Stimulated activated CD4-positive, alpha-beta T cell treated with anti-CD3 and anti-CD28 coated beads, Interleukin-4, amount 100 ng/mL, for 48 hours (primary cell): ENCODE measurements at places on chromosomes 3 and 15.

DNA sequence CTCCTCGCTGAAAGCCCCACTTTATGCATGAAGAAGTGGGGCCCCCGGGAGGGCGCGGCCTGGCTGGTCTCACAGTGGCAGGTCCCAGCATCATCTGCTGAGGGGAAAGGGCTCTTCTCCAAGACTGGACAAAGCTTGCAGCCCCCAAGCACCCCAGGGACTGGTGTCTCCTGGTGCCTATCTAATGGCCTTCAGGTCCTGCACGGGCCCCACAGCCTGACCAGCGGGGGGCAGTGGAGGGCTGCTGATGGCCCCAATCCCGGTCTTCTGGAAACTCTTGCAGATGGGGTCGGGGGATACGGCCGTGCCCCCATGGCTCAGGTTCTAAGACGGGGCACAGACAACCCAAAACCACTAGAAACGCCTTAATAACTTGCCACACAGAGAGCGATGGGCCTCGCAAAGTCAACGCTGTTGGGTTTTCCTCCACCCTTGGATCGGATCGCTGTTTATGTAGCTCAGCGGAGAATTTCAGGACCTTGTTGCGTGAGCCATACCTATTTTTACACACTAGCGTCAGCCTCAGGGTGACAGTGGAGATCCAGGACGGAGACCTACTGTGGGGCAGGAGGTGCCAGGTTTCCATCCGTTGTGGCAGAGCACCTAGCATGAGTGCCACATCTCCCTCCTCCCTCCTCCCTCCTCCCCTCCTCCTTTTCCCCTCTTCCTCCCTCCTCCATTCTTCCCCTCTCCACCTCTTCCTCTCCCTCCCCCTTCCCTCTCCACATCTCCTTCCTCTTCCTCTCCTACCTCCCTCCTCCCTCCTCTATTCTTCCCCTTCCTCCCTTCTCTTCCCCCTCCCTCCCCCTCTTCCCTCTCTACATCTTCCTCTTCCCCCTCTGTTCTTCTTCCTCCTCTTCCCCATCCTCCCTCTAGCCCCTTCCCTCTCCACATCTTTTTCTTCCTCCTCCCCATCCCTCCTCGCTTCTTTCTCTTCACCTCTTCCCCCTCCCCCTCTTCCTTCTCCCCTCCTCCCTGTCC is 79.3 kb upstream of the ALDH1L1 start:
- DNase-seq = peak; percentile 4

GRCh38 chr3:77620009-77620408 is 580.1 kb downstream of the ROBO2 start:
- no peak for DNase-seq

DNA sequence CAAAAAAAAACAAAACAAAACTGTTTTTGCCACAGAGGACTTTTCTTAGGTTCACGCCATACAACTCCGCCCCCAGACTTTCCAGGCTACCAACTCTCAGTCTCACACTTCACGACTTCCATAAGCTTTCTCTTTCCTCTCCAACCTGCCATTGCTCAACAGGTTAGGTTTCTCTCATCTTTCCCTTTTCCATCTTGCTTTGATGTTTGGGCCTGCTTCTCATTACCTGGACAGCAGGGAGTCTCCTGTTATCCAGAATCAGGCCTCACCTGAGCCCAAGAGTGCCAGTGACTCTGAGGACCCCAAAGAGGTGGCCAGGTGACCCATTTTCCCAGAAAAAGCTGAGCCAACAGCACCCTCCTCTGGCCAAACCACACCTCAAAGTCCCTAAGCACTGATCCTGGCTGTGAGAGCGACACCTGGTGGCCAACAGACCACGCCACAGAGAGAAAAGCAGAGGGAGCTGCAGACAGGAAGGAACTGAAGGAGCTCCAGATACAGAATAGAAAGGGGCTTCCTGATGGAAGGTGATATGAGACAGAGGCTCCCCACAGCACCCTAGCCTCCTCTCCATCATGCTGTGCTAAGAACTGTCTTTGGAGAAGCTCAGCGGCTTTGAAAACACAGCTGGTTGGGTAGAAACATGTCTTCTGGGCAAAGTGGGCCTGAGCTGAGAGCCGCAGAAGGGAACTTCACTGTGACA is 4.0 kb downstream of the CCDC51 start:
- DNase-seq = peak; percentile 82

- no peak for DNase-seq
These were observed 6.3 kb downstream of the AEN start for GRCh38 chr15:88627463-88627862.

DNA sequence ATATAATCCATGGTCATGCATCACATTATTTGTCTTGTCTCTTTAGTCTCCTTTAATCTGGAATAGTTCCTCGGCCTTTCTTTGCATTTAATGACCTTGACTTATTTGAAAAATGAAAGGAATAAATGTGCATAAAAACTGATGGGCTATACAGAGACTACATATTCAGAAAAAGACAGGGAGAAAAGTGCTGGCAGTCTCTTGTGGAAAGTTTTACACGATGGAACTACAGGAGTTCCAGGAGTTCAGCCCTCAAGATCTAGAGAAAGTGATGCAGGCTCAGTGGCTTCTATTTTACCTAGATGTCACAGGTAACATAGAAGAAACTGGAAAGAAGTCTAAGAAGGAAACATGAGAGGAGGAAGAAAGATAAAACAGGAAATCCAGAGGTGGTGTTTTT is 7.6 kb upstream of the ABTB1 start:
- DNase-seq = no peak

DNA sequence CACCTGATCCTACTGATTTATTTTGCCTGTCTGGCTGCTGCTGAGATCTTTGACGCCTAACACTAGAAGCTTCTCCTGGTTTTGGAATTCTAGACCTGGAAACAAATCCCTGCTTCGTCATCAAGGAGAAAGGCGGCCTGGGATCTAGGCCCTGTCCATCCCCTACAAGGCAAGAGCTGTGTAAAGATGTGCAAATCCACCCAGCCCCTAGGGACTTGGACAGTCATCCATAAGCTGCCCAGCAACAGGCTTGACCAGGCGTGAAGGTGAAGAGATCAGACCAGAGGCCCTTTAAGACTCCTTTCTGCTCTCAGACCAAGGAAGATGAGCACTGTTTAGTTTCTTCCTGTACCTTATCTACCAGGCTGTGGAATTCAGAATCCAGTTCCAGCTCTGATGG is 32.2 kb downstream of the SLC41A3 start:
- no peak for DNase-seq

DNA sequence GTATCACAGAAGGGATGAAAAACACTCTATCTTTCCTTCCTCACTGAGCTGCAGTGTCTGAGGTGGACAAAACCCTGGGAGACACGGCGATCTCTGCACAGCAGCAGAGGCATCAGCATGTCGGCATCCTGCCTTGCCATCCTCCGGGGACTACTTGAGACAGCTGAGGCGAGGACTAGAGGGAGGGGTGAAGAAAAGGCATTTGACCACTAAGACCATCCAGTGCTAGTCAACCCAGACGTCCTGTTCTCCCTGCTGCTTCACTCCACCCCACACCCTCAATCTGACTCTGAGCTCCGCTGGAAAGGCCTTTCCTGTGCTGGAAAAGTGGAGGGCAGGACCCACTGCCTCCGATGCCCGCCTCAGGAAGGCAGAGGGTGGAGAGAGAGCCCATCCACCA is 67.3 kb downstream of the VGLL4 start:
- DNase-seq = no peak

- DNase-seq = no peak
These were observed 476.5 kb upstream of the WNT5A start for GRCh38 chr3:55963601-55964000.

DNA sequence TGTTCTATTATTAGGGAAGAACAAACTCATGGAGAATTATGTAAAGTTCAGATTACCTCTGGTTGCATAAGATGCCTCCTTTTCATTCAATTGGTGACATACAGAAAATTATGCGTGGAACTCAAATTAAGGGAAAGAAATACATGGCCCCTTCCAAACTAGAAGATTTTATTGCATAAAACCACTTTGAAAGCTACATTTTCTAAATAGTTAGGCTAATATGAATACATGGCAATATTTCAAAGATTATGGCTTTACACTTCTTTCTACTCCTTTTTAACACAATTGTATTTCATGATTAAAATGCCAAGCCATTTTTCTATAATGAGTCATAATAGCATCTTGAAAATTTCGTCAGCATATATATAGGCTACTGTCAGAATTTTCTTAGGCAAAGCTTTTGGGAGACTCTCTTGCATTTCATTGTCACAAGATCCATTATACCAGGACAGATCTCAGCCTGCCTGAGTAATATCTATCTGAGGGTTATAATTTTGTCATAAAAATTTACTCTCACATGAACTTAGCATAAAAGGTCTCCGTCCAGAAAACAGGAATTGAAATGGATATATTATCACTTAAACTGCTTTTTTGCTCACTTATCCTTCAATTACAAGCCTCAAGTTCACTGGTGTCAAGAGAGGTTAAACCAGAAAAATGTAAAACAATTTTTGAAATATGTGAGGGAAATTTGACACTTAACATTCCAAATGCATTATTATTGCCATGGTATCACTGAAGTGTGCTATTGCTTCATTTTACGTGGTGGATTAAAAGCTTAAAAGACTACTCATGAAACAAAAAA is 37.1 kb downstream of the CPA3 start:
- no peak for DNase-seq

DNA sequence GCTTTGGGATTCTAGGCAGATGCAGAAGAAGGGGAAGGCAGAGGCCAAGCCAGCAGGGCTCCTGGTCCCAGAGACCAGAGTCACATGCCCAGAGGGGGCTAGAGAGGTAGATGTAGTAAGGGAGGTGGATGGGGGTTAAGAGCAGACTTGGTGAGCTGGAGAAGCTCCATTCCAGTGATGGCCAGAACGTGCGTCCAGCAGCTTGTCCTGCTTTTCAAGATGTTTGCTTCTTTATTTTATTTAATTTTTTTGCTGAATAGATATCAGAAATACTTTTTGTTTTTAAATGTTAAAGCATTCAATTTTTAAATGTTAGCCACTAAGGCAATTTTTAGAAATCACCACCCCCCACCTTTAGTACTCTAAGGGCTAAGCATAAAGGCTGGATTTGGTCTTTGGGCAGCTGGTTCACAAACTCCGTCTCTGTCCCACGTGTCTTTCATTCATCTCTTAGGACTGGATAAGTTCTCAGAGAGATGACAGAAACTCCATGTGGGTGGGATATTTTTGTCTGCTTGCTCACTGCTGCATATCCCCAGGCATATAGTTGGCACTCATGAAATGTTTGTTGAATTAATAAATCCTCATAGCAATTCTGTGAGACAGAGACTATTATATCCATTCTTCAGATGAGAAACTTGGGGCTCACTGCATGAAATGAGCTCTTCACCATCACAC is 6.7 kb downstream of the COLQ start:
- no peak for DNase-seq
